ENCODE measurements at places on chromosomes 2 and 18.
A peak's percentile ranks its signal among the peaks of the same experiment; 100 is the strongest.

DNA sequence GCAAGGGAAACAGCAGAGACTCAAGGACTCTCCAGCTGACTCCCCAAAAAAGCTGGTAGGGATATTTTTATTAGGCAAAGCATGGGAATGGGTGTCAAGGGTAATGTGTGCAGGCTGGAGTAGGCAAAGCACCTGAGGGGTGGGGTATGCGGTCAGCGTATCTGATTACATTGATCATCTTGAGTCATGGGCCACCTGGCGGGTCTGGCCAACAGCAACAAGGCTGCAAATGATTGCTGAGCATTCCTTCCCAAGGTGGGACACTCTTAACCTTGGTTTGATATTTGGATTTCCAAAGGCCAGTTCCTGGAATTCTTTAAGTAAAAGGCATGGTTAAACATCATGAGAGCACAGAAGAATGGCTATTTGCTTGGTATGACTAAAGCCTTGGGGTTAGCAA lies 32.6 kb upstream of the CCBE1 start:
- DNase-seq = no peak

DNA sequence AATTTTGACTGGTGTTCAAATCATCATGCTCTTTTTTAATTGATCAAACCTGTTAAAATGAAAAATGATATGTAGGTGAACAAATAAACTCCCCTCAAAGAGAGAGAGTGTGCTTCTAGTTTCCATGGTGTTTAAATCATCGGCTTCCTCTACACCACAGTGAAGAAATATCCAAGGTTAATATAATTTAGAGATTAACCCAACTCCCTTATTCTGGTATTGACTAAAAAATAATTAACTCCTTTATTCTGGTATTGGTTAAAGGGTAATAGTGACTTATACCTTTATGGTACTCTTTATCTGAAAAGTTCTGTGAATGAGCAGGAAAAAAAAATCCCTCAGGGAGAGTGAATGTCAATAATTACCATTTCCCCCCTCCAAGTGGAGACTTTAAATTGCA lies 93.1 kb downstream of the SPATS2L start:
- no peak for DNase-seq

GRCh38 chr2:134670955-134671354 lies 47.8 kb downstream of the TMEM163 start:
- DNase-seq = no peak

DNA sequence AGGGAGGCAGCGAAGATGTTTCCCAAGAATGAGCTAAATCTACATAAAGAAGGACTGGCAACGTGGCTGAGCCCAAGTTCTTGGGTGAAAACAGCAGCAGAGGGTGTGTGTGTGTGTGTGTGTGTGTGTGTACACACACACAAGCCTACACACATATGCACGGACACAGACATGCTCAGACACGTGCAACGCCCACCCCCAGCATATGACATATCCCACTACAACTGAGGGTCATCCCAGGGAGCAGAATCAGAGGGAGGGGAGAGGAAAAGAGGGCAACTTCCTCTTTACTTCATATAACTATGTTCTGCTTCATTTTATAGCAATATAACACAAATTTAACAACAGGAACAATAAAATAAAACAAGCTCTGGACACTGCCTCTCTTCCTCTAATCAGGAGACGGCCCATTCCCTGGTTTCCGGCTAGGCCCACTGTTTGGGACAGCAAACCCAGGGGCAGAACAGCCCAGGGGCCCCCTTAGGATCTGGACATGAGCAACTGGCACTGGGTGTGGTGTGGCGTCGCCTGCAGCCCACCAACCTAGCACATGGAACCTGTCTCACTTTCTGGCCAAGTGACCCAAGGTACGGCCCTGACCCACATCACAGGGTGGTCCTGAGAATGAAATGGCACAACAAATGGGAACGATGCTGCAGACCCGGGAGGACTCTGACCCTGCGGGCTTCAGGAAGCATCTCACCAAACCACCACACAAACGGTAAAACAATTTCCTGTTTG lies 25.0 kb downstream of the FAM178B start:
- no peak for DNase-seq

GRCh38 chr18:9775178-9775577 lies 67.1 kb downstream of the RAB31 start:
- no peak for DNase-seq

- no peak for DNase-seq
Measured at GRCh38 chr18:21857871-21858270, 117.3 kb downstream of the MIB1 start.

DNA sequence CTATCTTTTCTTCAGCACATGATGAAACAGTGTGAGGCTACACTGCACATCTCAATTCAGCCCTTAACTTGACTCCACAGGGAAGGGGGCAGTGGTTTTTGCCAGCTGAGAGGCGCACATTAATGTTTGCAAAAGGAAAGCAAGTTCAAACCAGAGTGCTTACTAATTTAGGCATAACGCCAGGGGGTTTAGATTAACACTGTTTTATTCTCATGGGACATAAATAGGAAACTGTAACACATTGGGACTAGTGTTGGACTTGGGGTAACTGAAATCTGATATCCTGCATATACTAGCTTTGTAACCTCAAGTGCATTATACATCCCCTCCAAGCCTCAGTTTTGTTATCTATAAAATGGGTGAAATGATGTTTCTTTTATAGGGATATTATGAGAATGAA lies 821.2 kb upstream of the ID2 start:
- no peak for DNase-seq

GRCh38 chr2:160859096-160859495 lies 301.1 kb upstream of the TANK start:
- no peak for DNase-seq

- no peak for DNase-seq
Measured at GRCh38 chr18:43661570-43661969, 384.3 kb upstream of the SYT4 start.

- DNase-seq = no peak
Measured at GRCh38 chr2:43136011-43136799, 90.2 kb downstream of the ZFP36L2 start.

GRCh38 chr2:60317844-60318243 lies 235.6 kb downstream of the BCL11A start:
- no peak for DNase-seq

- peak; percentile 74 for DNase-seq
Measured at GRCh38 chr2:127479219-127479825, 47.0 kb downstream of the IWS1 start.

DNA sequence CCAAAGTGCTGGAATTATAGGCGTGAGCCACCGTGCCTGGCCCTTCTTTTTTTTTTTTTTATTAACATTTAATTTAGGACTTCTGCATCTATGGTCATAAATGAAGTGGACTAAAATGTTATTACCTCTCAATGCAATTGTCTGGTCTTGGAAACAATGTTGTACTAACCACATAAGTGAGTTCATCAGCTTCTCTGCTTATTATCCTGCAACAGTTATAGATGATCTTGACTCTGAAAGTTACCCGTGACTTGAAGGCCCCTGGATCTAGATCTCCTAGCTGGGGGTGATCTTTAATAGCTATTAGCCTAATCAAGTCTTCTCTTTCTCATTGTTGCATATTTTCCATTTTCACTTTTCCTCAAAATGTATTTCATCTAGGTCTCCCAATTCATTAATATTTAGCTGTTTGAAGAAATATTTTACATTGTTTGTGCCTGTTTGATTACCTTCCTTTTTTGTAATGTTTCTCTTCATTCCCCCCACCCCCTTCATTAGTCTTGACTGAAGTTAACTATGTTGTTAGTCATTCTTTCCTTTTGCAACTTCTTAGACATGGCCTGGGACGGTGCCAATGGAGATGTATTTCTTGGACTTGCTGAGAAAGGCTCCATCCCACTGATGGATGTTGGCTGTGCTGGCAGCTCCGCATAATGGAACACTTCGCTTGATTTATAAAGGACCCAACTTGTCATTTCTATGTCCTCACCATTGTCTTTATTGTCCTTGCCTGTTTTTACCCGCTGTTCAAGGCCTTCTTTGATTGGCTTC lies 141.6 kb upstream of the RIOK3 start:
- DNase-seq = peak; percentile 33

DNA sequence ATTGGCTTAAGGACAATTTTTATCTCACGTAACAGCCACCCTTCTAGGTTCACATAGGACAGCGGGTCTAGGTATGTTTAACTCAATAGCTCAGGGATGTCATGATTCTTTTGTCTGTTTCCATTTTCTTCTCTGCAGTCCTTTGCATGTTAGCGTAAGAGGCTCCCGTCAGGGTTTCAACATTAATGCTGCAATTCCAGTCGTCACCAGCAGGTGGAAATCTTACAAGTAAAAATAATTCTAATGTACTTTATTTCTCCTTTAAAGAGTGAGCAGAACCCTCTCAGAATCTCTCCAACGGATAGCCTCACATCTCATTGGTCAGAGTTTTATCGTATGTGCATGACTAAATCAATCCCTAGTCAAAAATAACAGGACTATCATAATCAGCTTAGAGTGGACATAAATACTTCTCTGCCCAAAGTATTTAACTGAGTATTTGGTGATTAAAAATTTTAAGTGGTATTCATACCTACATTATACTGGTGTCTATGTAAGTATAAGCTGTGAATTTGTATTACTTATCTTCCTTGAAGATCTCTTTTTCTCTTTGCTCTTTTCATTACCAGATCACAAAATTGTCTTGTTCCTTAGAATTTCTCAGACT lies 487.2 kb upstream of the GCFC2 start:
- peak; percentile 84 for DNase-seq

DNA sequence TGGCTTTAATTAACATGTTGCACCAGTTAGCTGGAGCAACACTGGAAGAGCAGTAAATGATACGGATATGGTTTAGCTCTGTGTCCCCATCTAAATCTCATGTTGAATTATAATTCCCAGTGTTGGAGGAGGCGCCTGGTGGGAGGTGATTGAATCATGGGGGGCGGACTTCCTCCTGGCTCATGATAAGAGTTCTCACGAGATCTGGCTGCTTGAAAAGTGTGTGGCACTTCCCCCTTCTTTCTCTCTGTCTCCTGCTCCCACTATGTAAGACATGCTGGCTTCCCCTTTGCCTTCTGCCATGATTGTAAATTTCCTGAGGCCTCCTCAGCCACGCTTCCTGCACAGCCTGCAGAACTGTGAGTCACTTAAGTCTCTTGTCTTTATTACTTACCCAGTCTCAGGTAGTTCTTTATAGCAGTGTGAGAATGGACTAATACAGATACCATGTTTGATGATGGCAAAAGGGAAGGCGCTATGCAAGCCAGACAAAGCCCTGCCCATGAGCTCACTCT lies 963.6 kb downstream of the SOCS6 start:
- no peak for DNase-seq

GRCh38 chr2:2704428-2705090 lies 373.5 kb upstream of the MYT1L start:
- DNase-seq = no peak

DNA sequence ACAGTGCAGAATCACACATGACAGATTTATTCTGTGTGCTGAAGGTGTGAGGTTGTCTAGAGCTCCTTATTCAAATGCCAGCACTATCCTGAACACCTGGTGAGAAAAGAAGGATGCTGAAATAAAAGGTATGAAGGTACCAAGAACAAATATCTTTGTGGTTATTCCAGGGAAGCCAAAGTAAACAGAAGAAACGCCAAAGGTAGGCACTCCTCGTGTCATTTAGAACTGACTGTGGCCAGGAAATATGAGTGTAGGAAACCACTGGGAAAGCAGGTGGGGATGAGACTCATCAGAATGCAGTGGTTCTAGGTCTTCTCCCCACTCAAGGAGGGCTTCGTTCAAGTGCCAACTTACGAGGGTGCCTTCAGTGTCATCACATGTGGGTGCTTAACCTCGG lies 80.8 kb downstream of the KIF5C start:
- no peak for DNase-seq

- DNase-seq = peak; percentile 19
Measured at GRCh38 chr2:122112216-122113005, 357.0 kb downstream of the TSN start.

- DNase-seq = no peak
Measured at GRCh38 chr2:165376571-165376975, 92.9 kb upstream of the CSRNP3 start.

DNA sequence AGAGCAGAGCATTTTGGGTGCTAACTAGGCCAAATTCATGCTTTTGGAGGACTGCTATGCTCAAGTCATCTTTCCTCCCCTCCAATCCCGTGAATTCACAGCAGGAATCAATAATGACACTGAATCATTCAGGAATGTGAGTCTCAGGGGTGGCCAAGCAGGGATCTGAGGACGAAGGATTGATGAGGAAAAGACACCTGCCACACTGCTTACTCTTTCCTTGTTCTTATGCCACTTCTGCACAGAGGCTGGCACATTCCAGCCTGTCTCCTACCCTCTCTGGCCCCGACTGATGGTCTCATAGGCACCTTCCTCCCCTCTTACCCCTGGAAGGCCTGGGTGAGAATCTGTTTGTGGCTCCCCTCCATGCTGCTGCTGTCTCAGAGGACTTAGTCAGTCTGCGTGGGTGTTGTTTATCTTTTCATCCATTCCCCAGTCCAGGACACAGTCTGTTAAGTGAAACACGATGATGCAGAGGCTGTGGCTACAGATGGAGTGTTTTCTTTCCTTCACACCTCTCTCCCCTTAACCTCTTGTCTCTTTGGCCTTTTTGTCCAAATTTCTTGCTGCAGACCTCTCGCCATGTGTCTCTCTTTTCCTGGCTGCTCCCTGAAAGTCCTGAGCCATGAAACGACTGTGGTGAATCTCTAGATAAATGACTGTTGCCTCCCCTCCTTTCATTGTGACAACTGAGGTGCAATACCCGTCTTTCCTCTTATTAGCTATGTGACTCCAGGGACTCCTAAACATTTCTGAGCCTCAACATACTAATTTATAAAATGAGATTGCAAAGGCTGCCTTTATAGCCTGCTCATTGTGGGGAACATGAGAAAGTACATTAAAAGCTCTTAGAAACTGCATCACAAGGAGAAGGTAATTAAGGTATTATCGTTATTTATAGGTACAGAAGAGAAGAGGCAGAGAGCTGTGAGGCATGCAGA lies 86.9 kb downstream of the RDH14 start:
- no peak for DNase-seq

DNA sequence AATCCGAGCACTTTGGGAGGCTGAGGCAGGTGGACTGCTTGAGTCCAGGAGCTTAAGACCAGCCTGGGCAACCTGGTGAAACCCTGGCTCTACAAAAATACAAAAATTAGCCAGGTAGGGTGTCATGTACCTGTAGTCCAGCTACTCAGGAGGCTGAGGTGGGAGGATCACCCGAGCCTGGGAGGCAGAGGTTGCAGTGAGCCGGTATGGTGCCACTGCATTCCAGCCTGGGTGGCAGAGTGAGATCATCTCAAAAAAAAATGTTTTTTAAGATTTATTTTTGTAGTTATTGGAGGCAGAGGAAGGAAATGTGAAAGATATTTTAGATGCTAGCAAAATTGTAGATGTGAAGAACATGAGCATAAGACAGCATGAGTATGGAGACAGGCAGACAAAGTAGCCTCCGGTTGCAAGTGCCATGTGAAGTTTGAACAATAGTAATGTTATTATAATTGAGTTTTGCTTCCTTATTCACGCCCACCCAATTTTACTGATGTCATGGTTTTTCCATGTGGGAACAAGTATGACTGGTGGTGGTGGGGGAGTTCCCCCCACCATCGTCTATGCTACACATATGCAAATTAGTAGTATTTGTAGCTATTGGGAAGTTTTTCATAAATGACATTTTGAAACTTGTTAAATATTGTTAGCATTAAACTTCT lies 18.0 kb downstream of the REL start:
- no peak for DNase-seq

GRCh38 chr2:236764716-236765115 lies 195.1 kb downstream of the ACKR3 start:
- no peak for DNase-seq

- no peak for DNase-seq
Measured at GRCh38 chr18:58662118-58662517, 9.1 kb upstream of the MALT1 start.

GRCh38 chr2:57490741-57491140 lies 555.9 kb upstream of the VRK2 start:
- DNase-seq = no peak

GRCh38 chr18:59561612-59562011 lies 135.6 kb downstream of the CCBE1 start:
- no peak for DNase-seq

Data from left kidney (tissue), 8 donors.